Kidney tubule cell (primary cell): ENCODE measurements at places on chromosomes 11 and 22.

DNA sequence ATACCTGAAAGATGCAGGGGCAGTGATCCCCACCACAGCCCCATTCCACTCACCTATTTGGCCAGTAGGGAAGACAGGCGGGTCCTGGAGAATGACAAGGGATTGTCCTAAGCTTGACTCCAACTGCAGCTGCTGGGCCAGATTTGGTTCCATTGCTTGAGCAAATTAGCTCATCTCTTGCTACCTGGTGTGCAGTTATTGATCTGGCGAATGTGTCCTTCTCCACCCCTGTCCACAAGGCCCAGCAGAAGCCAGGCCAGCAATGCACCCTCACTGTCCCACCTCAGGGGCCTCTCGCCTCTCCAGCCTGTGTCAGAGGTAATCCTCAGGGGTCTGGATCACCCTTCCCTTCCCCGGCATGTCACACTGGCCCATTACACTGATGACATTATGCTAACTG lies 23.3 kb downstream of the TSPAN32 start:
- DNase-seq, result no peak

GRCh38 chr11:95498722-95499425 lies 267.9 kb upstream of the SESN3 start:
- DNase-seq, result peak; percentile 81

- DNase-seq, result peak; percentile 78
Measured at GRCh38 chr11:59756558-59756840, 1.3 kb downstream of the STX3 start.

DNA sequence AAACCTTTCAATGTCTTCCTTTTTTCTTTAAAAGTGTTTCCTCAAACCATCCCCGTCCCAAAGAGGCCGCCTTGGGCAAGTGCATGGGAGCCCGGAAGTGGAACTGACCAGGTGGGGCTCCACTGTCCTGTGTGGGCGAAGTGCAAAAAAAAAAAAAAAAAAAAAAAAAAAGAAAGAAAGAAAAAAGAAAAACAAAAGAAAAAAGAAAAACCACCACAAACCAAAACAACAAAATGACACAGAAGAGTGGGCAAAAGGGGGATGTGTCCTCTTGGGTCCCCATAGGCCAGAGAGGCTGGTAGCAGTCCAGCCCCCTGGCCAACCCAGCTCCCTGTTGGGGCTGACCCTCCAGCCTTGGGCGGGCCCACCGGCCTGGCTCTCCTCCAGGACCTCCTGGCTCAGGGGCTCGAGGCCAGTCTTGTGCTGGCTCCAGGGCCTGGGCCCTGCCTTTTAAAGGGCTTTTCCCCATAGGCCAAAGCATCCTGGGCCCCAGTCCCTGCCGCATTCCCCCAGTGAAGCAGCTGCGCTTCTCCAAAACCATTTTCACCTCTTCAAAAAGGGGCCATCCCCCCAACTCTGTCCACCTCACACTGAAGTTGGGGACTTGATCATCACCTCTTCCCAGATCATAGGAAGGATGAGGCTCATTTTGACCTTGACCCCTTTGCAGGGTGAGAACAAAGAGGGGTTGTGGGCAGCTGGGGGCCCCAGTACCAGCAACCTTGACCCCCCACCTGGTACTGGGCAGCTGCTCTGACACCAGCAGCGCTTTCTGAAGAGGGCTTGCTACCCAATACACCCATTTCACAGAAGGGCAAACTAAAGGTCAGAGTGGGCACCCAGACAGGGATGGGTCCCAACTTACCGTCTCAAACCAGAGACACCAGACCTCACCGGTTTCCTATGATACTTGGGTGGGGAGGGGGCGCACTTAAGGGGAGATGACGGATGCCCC lies 9.4 kb downstream of the CBX6 start:
- DNase-seq, result no peak

DNA sequence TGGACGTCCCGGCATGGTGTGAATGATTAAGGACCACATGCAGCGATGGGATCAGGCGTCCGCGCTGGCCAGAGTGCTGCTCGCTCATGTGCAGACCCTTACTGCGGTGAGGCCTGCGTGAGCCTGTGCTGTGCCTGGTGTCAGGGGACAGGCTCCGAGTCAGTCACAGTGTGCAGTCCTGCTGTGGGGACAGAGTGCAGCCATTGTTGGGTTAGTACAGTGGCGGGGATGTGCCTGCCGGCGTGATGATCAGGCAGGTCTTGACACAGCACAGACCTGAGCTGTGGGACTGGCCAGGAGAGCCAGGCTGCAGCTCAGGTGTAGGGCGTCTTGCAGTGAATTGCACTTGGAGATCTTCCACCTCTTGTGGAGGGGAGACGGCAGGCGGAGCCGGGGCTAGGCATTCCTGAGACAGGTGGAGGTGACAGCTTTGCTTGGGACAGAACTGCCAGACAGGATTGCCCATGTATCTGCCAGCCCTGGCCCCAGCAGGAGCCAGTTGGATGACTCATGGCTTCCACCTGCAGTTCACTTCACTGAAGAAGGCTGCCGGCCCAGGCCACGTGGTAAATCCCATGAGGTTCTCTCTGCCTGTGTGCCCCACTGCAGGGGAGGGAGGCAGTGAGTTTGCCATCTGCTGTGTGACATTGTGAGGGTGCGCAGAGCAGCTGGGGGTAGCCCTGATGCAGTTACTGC lies 17.3 kb downstream of the TRMU start:
- DNase-seq, result peak; percentile 88

- DNase-seq, result no peak
Measured at GRCh38 chr22:45483918-45484499, 18.7 kb upstream of the FBLN1 start.

GRCh38 chr11:128814856-128815705 lies 52.0 kb downstream of the KCNJ1 start:
- peak; percentile 31 for DNase-seq

- no peak for DNase-seq
Measured at GRCh38 chr11:62984451-62984991, at the start of gene SLC22A6. TSS of gene SLC22A6 (minus strand) at chr11:62984967. CDS start at chr11:62984690, 277 bp downstream.

DNA sequence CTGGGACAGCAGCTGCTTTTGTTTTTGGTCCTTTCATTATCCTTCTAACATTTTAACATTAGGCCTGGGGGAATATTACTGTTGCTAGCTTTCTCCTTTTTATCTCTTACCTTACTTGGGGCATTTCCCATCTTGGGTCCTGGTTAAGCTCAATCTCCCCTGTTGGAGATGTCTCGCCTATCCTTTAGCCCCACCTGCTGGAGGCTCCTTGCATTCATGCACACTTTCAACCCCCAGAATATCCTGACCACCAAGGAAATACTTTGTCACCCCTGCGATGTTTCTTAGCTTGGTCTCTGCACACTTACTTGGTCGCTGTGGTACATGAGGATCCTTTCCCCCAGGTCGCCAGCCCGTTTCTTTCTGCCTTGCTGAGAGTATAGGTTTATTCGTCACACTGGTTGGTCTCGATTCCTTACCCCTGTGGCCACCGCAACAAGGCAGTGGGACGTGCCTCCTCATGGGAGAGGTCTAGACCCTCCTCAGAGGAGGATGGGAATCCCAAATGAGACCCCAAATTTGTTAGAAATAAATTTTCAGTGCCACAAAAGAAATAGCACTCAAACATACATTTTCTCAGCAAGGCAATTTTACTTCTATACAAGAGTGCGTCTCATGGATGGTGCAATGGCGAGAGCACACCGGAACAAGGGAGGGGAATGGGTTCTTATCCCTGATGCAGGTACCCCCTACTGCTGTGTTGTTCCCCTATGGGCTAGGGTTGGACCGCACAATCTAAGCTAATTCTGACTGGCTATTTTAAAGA lies 5.4 kb upstream of the TXN2 start:
- peak; percentile 44 for DNase-seq

DNA sequence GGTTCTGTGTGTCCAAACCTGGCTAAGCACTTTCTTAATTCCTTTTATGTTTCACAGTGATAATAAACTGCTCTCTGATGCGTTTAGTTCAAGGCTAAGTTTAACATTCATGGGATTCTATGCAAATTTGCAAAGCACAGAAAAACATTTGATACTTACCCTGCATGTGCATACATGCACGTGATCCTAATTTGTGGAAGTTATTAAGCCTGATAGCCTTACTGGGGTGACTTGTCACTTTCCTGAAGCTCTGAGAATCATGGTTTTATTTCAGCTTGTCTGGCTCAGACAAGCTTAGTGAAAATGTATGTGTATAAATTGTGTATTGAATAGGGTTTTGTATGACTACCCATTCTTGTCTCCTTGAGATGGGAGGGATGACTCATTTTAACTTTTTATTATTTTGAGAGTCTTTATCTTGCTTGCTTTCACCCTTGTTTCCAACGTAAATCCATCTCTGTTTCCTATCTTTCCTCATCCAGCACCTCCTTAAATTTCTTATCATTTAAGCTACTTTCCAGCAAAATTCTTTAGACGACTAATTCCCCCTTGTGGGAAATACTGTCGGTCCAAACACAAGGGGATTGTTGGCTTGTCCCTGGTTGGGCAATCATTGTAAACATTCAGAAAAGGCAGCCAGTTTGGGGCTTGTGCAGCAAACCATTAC lies 167.1 kb downstream of the C11orf91 start:
- no peak for DNase-seq

DNA sequence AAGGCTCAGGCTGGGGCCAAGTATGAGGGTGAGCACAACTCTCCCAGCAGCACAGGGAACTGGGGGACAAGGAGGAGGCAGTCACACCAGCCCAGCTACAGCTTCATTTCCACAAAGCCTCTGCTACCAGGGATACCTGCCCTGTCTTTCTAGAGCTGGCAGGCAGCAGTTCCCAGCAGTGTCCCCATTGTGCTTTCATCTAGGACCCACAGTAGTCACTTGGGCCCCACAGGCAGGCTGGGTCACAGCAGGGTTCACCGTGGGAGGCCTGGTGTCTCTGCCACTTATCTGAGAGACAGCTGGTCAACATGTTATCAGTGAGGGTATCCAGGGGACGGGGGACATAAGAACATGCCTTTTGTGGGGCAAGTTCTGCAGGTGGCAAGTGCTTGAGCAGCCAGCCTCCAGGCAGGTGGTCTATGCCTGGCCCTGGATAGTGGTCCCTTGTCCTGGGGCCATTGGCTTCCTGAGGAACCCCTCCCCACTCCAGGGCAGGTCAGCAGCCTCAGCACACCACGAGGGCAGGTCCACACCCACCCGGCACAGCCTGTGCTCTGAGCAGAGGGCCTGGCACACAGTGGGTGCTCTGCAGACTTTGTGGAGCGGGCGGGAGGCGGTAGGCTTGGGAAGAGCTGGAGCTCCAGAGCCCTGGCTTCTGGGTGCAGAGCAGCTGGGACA lies 29.9 kb downstream of the GNAZ start:
- DNase-seq, result no peak

GRCh38 chr22:41436322-41437113 lies 10.1 kb downstream of the TOB2 start:
- DNase-seq, result no peak

DNA sequence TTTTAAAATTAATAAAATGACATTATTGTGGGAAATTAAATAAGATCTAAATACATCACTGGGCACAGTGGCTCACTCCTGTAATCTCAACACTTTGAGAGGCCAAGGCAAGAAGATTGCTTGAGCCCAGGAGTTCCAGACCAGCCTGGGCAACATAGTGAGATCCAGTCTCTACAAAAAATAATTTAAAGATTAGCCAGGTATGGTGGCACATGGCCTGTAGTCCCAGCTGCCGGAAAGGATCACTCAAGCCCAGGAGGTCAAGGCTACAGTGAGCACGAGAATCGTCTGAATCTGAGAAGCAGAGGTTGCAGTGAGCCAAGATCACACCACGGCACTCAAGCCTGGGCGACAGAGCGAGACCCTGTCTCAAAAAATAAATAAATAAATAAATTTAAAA lies 15.9 kb upstream of the CARD10 start:
- no peak for DNase-seq

DNA sequence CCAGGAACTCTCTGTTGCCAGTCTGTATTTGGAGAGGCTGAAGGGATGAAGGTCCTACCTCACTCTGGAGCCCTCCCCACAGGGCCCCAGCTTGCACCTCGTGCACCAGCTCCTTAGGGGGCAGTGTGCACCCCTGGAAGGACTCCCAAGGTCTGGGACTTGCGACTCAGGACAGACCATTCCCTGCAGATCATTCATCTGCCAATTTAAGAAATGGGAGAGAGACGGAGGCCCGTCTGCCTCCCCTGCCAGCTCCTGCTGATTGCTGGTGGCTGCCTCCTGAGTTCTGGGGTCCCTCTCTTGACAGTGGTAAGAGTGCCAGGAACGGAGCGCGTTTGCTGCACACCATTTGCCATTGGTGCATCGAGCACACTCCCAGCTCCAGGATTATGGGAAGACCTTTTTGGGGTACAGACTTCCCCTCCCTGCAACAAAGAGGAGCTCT lies 27.4 kb upstream of the MALAT1 start:
- DNase-seq, result peak; percentile 83

DNA sequence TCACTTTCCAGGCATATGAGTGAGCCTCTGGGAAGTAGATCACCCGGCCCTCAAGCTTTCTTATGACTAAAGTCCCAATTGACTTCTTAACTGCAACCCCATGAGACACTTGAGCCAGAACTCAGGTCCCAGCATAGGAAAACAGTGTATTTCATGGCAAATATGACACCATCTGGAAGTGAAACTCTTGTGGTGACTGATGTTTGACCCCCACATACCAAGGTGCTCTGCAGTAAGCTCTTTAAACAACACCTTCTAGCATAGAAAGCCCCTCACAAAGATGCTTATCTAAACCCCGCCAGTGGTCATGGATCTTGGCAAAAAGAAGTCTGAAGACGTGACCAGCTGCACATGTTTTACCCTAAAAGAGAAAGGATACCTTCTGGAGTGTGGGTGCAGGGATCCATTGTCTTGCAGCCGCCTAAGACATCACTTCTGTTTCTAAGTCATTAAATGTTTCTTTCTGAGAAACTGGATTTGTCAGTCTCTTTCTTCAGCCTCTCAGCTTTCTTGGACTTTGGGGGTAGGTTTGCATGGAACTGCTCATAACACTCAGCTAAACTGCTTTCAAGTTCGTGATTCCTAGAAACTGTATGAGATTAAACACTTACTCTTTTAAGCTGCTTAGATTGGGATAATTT lies 7.4 kb upstream of the PELI3 start:
- DNase-seq, result no peak

DNA sequence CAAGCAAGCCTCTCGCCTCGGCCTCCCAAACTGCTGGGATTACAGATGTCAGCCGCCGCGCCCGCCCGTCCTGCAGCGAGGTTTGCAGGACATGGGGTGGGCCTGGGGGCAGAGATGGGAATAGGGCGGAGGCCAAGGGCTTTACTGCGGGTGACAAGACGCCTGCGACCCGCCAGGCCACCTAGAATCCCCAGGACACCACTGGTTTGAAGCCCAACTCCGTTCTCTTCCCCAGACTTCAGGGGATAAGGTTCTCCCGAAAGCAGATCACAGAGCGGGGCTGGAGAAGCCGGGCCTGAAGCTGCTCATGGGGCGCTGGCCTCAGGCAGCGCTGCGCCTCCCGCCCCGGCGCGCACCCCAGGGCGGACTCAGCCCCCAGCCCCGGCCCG lies 354 bp downstream of the POLR2L start:
- no peak for DNase-seq

GRCh38 chr11:28072321-28072720 lies 35.6 kb downstream of the KIF18A start:
- no peak for DNase-seq

GRCh38 chr11:114705280-114706024 lies 27.1 kb downstream of the NXPE2 start:
- DNase-seq, result no peak

DNA sequence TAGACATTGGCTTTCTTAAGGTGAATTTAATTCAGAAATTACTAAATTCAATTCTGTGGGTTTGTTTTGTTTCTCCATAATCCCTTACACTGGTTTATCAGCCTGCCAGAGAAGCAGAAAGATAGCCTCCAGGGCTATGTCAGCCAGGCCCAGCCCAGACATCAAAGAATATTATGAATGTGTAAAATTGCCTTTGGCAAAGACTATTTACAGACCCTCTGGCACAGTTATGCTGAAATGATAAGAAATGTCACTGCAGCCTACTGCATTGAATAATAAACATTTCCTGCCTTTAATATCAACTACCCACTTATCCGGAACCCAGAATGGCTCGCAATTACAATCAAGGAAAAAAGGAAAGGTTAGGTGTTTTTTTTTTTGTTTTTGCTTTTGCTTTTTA lies 562.5 kb upstream of the LRRC4C start:
- DNase-seq, result no peak
